ENCODE measurements at places on chromosomes 6 and 20.
A peak's percentile ranks its signal among the peaks of the same experiment; 100 is the strongest.

- no peak overlapping the region for H3K4me3 ChIP-seq
- H3K27ac ChIP-seq: no peak overlapping the region
- no peak for DNase-seq
- no peaks in the 10 kb centered on the region for H3K27me3 ChIP-seq
- no peaks in the 10 kb centered on the region for H3K4me1 ChIP-seq
These were observed 585.3 kb upstream of the MAN1A1 start for GRCh38 chr6:119934816-119935215.

DNA sequence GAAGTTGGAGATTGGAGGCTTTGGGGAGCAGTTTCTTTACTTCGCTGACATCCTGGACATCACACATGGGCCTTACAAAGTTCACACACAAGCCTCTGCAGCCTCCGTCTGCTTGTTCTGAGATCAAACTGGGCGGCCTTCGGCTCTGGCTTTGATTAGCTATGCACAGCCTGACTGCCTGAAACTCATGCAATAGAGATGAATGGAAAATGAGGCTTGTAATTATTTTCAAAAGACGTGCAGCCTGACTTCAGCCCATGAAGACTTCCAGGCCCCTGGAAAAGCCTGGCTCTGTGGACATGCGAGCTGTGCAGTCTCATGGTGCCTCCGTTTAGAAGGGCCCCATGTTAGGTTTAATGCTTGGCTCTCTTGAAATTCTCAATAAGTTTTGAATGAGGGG, 480.5 kb upstream of the SULF2 start:
- H3K4me1 ChIP-seq: no peaks in the 10 kb centered on the region
- no peak overlapping the region for H3K4me3 ChIP-seq
- no peaks in the 10 kb centered on the region for H3K36me3 ChIP-seq
- H3K27ac ChIP-seq: no peak overlapping the region
- no peak for DNase-seq

DNA sequence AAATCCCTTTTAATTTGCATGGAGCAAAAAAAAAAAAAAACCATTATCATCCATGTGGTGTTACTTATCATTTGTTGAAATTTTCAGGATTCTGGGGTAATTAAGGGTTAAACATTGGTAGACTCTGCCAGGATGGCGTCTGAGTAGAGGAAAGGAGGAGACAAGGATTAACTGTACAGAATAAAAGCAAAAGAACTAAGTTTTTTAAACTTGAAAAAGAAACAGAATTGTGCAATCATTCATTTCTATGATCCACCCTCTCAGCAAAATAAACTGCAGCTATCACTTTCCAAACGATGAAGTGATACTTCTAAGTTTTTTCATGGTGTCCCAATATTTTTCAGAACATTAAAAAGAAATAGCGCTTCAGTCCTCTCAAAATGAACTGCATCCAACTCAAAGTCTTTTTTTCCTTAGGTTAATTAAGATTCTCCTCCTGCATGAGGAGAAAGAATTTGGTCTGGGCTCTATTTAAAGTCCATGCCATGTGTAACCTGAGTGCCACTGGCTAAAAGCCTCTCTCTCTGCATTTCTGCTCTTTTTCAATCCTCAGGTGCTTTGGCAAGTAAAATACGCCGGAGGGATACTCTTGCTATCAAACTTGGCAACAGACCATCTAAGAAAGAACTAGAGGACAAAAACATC, 69.5 kb upstream of the LTV1 start:
- no peak for DNase-seq
- peaks cover 5% of the 10 kb centered on the region for H3K4me1 ChIP-seq
- no peaks in the 10 kb centered on the region for H3K27me3 ChIP-seq

GRCh38 chr20:33568378-33568777, 78.5 kb downstream of the CBFA2T2 start:
- H3K36me3 ChIP-seq: no peaks in the 10 kb centered on the region
- no peak overlapping the region for H3K4me3 ChIP-seq
- peak; percentile 27 for DNase-seq
- peaks cover 26% of the 10 kb centered on the region for H3K4me1 ChIP-seq

DNA sequence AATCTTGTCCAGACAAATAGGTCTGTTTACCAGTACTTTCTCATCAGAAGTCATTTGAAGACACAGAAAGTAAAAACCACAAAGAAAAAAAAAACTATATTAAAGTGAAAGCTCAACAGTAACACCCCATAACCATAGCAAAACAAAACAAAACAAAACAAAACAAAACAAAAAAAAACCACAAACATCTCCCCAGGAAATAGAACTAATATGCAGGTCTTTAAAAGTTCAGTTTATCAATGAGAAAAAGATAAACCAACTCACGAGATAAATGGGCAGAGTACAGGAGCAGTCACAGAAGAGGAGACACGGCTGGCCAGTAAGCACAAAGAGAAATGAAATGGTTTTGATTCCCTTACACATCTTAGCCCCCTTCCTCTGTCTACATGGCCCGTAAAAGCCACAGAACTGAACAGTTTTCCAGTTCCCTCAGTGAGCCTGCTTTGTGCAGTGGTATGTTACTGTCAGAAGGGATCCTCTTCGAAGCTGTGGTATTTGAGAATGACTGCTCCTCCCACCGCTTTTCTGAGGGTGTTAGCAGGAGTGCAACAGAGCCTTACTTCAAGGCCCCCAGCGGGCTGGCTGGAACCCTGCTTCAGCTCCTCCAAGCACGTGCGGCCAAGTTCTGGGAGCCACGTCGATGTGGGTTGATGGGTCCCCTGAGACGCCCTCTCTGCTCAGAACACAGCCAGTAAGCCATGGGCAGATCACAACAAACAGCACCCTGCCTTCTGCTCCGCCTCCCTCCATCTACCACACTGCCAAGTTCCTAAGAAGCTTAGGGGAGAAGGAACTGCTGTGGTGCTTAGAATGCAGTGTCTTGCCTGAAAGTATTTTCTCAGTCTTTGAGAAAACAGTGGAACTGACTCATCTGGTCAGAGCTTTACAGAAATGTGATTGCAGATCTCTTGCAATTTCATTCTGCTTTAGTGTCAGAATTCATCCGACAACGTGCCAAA, 14.0 kb downstream of the UST start:
- no peak overlapping the region for H3K27ac ChIP-seq
- H3K4me3 ChIP-seq: no peak overlapping the region
- peaks cover 15% of the 10 kb centered on the region for H3K4me1 ChIP-seq
- no peaks in the 10 kb centered on the region for H3K27me3 ChIP-seq

All from body of pancreas (tissue), 4 donors.